ENCODE measurements at places on chromosomes 5 and 9.

- no peak for DNase-seq
Measured at GRCh38 chr5:37254581-37254980, 5.4 kb upstream of the CPLANE1 start.

DNA sequence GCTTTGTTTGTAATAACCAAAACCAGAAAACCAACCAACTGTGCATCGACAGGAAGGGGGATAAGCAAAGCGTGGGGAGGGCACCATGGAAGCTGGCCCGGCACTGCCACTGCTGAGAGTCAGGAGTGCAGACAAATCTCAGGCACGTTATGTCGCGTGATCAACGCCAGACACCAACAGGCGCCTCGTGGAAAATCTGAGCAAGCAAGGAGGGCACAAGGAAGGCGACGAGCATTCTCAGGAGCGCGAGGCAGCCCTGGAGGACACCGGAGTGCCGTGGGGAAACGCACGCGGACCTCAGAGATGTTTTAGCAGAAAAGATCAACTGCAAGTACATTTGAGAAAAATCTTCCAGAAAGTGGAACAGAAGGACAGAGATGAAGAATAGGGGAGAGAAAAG is 15.1 kb upstream of the NSMF start:
- no peak for DNase-seq

DNA sequence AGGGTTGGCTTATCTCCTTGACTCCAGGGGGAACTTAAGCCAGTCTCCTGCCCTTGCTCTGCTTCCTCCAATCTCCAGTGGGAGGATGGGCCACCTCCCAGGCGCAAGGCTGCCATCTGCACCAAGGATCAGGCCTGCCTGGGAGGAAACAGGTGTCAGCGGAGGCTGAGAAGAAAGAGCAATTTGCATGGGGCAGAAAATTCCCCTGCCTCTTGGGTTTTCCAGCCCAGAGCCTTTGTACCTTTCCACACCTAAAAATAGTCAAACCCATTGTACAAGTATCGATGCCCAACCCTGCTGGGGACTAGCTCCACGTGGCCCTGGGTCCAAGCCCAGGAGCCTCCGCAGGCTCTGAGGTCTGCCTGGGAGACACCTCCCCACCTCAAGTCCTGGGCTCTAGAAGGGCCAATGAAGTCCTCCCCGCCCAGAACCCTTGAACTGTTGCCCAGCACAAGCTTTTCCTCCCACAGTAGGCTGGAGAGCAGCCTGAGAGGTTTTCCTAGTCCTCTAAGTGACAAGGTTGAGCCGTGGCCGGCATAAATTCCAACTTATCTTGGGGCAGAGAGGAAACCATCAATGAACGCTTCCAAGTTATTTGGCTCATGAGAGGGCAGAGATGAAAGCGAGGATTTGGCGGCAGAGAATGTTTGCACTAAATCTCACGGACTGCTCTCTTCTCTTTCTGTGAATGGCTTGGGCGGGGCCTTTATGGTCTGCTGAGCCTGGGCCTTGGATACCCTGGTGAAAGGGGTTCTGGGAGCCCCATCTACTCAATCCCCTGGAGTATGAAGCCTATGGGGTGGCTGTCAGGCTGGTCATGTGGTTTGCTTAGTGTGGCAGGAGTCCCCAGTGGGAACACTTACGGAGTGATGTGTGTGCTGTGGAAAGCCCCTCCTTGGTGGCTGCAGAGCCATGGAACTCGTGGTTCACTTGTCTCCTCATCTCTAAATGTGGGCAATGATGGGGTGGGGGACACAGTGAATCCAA is 15.6 kb downstream of the JADE2 start:
- no peak for DNase-seq

- no peak for DNase-seq
Measured at GRCh38 chr9:15722888-15723287, 170.0 kb downstream of the CCDC171 start.

- peak; percentile 29 for DNase-seq
Measured at GRCh38 chr5:158154226-158155005, 295.5 kb upstream of the CLINT1 start.

DNA sequence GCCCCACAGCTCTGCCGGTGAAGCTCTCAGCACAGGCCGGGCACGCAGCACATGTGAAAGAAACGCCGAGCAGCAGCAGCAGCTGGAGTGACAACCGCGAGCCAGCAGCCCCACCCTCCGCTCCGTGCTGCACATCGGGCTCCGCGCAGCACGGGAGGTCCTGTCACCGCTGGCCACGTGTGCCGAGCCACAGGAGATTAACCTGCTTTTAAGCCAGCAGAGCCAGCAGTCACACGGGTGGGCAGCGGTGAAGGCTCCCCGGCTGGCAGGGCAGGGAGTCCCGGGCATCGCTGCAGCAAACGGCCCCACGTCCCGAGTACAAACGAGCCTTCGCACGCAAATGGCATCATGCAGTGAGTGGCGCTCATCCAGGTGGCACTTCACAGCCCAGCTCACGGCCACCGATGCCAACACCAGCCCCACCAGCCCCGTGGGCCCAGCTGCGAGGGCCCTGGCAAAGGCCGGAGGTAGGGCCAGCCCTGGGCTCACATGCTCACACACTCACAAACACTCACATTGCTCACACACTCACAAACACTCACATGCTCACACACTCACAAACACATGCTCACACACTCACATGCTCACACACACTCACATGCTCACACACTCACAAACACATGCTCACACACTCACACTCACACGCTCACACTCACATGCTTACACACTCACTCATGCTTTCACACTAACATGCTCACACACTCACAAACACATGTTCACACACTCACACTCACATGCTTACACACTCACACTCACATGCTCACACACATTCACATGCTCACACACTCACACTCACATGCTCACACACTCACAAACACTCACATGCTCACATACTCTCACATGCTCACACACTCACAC is 11.1 kb downstream of the CCDC187 start:
- DNase-seq: no peak

DNA sequence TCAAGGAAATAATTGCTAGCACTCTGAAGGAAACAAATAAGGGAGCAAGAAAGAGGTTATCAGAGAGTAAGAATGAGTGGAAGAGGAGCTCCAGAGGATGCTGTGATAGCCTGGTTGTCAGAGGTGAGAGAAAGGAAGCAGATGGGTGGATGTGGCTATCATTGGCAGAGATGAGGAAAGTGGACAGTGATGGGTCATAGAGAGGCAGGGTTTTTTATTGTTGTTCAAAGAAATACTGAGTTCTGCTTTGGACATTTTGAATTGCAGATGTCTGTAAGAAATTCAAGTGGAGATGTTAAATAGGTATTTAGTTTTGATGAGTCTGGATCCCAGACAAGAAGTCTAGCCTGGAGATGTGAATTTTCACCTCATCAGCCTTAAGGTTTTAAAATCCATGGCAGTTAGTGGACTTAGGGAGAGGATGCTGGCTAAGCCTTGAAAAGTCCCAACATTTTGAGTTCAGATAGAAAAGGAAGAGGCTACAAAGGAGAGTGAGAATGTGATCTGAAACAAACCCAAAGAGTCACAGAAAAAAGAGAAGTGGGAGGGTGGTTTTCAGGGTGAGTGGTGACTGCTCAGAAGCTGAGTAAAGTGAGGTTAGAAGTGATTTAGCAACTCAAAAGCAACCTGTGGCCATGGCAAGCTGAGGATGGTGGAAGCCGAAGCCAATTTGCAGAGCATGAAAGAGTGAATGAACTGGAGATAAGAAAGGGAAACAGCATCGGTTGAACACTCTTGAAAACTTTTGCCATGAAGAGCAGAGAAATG is 50.4 kb downstream of the PPIC start:
- DNase-seq: no peak

GRCh38 chr5:142403583-142403982 is 78.8 kb upstream of the SPRY4 start:
- DNase-seq: no peak

GRCh38 chr5:97480313-97480712 is 297.3 kb upstream of the RIOK2 start:
- DNase-seq: no peak

DNA sequence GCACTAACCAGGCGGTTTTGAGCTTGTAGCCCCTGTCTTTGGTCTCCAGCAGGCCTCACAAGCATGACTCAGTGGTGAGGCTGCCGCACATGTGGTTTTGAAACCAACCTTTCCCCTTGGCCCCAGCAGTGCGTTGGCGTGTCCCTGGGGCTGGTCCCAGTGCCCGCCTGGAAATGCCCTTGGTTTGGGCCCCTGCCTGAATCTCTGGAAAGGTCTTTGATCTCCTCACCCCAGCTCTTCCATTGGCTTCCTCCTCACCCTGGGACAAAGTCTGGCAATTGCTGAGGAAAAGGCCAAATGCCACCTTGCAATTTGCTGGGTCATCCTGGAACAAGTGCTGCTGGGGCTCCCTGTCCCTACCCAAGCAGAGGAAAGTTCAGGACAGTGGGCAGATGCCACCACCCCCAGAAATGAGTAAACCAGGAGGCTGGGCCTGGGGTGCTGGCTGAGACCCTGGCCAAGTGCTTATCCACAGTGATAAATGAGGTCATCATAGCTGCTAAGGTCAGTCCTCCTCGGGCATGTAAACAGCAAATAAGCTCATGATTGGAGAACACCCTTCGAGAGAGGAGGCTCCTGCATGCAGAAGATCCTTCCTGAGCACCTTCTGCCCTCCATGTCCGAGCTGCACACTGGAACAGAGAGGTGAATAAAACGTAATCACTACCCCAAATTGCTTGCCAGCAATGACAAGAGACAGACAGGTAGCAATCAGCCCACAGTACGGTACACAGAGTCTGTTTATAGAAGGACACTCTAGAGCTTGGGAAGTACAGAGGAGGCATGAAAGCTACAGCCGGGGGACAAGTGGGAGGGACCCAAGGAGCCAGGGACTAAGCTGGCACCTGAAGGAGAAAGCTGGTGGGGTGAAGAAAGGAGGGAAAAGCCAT is 98.9 kb upstream of the CPEB4 start:
- no peak for DNase-seq

GRCh38 chr9:132946211-132946610 is 1.8 kb upstream of the TSC1 start:
- no peak for DNase-seq

GRCh38 chr5:113232221-113232620 is 202.6 kb downstream of the TSSK1B start:
- no peak for DNase-seq

DNA sequence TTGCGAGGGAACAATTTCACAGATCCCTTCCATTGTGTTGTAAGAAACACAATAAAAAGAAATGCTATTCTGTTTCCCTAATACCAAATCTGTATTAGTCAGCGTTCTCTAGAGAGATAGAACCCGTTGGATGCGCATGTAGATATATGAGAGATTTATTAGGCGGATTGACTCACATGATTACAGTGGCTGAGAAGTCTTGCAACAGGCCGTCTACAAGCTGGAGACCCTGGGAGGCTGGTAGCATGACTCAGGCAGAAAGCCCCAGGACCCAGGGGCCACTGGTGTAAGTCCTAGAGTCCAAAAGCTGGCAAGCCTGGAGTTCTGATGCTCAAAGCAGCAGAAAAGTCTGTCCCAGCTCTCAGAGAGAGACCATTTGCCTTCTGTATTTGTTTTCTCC is 18.4 kb upstream of the IL17B start:
- DNase-seq: peak; percentile 90

DNA sequence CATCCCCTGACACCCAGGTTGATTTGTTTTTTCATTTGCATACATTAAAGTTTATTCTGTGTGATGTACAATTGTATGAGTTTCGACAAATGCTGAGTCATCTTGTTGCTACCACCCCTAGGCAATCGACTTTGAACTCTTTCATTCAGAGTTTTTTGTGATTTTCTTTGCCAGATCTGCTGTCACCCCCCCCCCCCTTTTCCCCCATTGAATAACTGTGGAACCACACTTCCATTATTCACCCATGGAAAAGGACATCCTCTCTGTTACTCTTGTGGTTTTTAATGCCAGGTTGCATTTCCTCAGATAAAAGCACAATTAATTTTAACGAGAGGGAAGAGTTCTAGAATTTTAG is 13.7 kb upstream of the FAM120AOS start:
- DNase-seq: no peak

DNA sequence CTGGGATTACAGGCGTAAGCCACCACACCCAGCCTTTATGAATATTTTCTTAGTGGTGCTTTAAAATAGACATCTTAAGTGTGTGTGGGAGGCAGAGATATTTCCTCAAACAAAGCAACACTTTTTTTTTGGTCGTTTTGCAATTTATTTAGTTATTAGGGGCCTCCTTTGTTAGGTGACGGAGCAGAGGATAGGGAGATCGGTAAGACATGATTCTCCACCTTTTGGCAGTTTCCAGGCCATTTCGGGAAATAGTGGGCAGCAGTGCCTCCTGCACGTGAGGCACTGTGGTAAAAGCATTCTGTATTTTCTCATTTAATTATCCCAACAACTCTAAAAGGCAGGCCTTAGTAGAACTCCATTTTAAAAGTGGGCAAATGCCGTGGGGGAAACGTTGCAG is 1.9 kb downstream of the OCLN start:
- DNase-seq: no peak

DNA sequence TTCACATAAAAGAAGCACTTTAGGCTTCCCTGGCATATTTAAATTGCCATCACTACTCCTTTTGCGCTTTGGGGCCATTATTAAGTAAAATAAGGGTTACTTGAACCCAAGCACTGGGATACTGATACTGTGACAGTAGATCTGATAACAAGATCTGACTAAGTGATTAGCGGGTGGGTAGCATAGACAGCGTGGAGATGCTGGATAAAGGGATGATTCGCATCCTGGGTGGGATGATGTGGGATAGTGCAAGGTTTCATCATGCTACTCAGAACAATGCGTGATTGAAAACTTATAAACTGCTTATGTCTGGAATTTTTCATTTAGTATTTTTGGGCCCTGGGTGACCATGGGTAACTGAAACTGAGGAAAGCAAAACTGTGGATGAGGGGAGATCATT is 75.1 kb downstream of the PTTG1 start:
- no peak for DNase-seq

- no peak for DNase-seq
Measured at GRCh38 chr5:172699999-172700364, 58.9 kb downstream of the NEURL1B start.

DNA sequence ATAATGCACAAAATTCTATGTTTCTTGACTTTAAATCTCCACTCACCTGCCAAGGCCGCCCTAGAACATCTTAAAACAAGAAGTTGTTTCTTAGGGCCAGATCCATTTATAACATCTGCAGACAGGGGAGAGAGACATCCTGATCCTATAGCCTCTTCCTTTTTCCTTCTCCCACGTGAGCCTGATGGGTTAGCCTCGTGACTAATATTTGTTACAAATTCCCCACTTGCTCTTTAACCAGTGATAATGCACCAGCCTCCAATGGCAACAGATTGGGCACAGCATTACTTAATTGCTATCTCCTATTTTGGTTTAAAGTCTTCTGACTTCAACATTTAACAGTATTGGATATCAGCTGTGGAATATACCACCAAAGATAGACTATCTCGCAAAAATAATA is 196.5 kb downstream of the GADD45G start:
- no peak for DNase-seq

DNA sequence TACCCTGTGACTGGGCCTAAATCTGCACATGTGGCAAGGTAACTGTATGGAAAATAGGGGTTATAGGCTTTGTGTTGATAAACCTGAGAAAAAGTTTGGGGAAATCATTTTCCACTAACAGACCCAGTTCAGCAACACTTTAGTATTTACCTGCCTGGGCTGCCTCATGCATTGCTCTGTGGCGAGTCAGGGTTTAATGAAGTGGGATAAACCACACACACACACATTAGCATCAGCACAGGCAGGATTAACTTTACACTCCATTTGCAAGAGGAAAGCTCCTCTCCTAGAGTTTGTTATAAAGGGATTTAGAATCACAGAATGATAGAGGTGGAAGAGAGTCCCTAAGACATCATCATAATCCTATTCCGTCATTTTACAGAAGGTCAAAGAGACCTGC is 20.0 kb upstream of the ZCCHC7 start:
- no peak for DNase-seq

- DNase-seq: no peak
Measured at GRCh38 chr5:109750463-109750862, 60.7 kb downstream of the MAN2A1 start.
